Activated naive CD8-positive, alpha-beta T cell treated with anti-CD3 and anti-CD28 coated beads, Interleukin-2, amount 10 ng/mL, durations not matched to agents 7 days and 5 days (primary cell): ENCODE measurements at places on chromosomes 7 and 10.

GRCh38 chr10:47278152-47278473 is 21.9 kb upstream of the GDF10 start:
- DNase-seq, result no peak

DNA sequence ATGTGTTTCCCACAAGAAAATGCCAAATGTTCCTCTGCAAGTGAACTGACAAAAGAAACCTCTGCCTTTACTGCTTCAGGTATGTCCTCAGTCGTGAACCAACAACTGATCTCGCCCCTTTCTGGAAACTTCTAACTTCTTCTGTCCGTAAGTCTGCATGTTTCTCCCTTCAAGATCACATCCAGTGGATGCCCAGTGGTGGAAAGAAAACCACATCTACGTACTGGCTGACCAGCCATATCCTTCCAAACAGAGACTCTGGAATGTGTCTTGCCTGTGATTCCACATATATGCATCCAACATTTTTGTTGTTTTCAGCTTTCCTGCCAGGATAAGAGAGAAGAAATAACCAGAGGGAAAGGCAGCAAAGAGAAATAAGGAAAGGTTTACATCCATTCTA is 152.7 kb downstream of the GLI3 start:
- no peak for DNase-seq

- peak; percentile 78 for DNase-seq
These were observed 124.9 kb downstream of the SH2D4B start for GRCh38 chr10:80662429-80663261.

DNA sequence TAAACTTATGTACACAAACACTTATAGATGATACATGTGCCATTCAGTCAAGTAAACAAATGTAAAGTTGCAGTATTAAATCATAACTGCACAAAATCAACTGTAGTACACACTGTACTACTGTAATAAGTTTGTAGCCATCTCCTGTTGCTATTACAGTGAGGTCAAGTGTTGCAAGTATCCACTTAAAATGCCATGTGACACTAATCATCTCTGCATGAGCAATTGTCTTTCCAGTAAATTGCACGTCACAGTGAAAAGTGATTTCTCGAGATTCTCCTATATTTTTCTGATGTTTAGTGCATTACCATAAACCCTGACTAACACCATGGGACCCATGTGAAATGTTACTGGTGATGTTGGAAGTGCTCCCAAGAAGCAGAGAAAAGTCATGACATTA is 293.3 kb upstream of the SP4 start:
- DNase-seq, result no peak

- peak; percentile 75 for DNase-seq
These were observed 497 bp downstream of the PPP2R2D start for GRCh38 chr10:131901181-131901829.

DNA sequence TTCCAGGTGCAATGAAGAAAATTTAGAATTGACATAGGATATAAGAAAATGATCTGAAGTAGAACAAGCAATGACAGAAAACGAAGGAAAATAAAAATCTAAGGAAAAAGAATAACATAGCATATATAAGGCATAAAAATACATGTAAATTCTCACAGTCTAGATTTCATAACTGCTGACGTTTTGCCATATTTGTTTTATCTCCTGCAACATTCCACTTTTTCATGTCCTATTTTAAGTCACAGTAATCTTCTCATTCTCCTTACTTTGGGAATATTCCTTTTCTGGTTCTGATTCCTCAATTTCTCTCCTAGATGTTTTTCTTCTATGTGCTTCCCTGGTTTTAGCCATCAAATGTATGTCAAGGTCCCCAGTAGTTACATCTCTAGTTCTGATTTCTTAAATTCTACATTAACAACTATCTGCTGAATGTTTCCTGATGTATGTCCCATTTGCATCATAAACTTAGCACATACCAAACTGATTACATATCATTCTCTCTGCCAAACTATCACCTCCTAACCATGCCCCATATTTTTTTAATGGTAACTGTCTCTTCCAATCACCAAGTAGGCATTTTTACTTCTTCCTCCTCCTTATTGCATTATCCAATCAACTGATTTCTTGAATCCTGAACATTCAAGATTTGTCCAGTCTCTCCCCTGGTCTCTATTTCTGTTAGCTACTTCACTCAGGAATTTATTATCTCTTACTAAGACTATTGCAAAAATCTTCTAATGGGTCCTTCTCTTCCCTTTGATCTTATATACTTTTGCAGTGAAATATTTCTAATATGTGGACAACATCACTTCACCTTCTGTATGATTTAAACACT is 171.3 kb downstream of the DNAJC1 start:
- DNase-seq, result no peak

DNA sequence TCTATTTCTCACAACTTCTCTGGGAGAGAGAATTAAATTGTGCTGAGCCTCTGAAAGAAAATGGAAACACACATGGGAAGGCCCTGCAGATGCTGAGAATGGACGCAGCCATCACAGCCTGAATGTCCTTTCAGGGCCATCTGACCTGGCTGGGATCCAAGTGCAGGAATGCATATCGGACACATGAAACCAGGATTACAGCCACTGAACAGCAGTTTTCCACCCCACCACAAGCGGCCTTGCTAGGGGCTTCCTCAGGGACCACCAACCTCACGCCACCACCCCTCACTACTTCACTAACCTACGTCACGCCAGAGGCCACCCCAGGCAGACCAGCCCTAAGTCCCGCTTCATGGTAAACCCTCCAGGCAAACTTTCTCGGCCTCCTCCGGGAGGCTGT is 103.3 kb downstream of the DIP2C start:
- no peak for DNase-seq

DNA sequence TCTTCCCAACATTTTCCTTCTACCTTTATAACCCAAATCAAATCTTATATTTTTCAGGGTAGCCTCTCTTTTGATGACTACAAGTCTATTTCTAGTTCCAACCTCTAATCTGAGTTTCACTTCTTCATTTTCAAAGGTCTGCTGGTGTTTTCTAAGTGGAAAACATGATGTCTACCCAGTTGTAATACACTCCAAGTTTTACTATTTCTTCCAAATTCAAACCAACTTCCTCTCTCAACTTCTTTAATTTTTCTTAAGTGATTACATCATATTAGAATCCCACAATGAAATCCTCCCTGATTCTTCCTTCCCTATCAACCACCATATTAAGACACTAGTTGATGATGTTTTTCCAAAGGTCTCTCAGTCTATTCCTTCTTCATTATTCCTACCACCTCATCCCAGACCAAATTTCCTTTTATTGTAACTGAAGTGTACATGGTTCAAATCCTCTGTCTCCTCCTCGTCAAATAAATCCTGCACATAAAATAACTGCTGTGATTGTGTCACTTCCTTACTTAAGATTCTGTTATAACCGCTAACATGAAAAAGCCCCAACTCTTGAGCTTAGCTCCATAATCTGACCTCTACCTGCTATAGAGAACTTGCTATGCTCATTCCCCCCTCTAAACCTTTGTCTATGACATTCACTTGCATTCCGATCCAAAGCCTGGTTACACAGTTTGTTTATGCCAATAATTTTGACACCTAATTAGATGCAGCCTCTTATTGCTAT is 12.7 kb downstream of the TAS2R38 start:
- DNase-seq, result no peak

DNA sequence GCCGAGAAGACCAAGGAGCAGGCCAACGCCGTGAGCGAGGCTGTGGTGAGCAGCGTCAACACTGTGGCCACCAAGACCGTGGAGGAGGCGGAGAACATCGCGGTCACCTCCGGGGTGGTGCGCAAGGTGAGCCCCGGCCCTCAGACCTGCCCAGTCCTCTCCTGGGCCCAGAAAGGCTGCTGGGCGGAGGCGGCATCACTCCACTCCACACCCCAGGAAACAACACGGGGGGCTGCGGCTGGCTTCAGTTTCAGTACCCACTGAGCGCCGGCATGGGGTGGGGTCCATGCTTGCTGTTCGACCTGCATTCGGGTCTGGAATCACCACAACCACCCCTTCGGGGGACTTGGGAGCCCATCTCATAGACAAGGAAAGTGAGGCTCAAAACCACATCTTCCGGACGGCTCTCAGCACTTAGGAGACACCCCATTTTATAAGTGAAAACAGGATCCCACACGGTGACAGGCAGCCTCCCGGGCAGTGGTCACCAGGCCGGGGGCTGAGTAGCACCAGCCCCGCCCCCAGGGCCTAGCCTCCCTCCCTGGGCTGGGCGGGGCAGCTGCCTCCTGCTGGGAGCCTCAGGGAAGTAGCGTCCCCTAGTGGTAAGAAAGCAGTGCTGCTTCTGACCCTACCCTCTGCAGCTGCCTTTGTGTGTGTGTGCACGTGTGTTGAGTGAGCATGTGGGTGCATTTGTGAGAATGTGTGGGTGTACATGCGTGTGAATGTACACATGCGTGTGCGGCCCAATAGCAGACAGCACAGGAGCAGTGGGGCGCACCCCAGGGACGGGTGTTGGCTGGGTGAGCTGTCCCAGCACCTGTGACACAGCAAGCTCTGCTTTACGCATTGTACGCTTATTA is 1.8 kb downstream of the SNCG start:
- no peak for DNase-seq

DNA sequence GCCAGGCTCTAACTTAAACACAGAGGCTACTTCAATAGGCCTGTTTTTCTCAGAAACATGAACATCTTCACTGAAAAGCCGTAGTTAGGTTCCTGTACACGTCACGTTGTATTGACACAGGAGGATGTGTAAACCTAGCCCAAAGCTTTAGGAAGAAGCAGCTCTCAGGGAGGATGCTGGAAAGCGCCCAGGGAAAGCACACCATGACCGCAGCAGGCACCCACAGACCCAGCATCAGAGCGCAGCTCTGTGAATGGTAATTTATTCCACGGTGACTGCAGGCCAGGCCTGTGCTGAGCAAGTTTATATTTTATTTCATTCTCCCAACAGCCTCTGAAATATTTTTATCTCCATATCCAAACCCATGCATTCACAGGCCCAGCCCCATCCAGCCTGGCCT is 51.1 kb downstream of the ASB13 start:
- no peak for DNase-seq

DNA sequence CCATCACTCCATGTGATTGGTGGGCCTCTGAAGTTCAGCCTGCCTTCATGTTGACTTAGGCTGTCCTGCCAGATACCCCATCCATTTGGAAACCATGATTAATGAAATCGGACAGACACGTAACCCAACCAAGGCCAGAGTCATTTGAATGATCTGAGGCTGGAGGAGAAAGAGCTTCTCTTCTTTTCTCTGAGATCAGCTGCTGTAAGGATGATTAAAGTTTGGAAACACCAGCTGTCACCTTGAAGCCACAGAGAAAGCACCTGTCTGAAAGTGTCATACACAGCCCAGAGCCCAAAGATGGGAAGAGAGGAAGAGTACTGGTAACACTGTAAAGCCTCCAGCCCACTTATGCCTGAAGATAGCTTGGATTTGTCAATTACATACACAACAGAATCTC is 22.9 kb downstream of the NEBL start:
- no peak for DNase-seq

DNA sequence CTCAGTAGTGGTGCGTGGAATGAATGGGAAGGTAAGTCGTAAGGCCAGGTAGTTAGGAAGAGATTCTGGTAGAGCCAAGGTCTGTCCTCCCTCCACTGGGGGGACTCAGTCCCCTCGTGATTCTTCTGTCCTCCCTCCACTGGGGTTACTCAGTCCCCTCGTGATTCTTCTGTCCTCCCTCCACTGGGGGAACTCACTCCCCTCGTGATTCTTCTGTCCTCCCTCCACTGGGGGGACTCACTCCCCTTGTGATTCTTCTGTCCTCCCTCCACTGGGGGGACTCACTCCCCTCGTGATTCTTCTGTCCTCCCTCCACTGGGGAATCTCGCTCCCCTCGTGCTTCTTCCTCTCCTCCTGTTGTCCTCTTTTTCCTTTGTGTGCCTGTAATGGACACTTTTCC is 125.1 kb downstream of the CELF2 start:
- DNase-seq, result no peak

DNA sequence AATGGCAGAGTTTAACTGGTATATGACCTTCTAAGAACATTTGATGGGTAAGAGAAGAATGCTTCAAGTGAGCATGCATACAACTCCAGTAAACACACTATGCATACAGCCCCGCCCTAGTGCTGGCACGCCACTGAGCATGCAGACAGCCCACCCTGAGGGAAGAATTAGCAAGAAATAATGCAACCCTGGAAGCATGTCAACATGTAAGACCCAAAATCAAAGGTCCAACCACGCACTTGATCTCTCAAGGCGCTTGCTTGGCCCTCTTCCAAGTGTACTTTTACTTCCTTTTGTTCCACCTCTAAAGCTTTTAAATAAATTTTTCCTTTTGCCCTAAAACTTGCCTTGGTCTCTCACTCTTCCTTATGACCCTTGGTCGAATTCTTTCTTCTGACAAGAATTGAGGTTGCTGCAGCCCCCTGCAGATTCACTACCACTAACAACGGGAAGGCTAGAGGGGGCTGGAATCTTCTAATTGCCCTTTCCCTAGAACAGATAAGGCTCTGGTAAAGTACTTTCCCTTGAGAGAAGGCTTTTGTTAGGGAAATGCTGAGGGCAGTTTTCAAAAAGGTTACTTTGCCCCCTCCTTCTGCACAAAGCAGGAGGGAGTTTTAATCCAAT is 3.4 kb downstream of the FAM24B start:
- no peak for DNase-seq

GRCh38 chr7:72754312-72754711 is 73.7 kb downstream of the TYW1B start:
- DNase-seq, result no peak

DNA sequence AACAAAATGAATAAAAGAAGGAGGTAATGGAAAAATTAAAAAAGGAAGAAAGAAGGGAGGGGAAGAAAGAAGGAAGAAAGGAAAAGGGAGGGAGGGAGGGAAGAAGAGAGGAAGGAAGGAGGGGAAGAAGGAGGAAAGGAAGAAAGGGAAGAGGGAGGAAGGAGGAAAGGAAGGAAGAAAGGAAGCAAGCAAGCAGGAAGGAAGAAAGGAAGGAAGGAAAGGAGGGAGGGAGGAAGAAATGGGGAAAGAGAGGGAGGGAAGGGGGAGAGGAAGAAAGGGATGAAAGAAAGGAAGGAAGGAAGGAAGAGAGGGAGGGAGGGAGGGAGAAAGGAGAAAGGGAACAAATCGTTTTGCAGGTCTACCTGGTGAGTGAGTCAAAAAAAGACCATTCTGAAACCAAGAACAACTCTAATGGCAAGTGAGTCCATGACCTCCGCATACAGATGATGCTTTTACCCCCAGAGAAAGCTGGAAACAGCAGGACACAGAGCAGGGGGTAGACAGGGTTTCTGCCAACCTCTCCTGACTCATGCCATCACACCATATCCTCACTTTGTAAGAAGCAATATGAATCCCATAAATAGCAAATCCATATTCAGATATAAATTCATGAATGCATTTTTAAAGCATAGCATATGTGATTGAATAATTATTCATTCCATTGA is 1112.9 kb upstream of the AUTS2 start:
- no peak for DNase-seq
